IPS DF 19.7 (cell line): ENCODE measurements at places on chromosomes 1 and 21.

DNA sequence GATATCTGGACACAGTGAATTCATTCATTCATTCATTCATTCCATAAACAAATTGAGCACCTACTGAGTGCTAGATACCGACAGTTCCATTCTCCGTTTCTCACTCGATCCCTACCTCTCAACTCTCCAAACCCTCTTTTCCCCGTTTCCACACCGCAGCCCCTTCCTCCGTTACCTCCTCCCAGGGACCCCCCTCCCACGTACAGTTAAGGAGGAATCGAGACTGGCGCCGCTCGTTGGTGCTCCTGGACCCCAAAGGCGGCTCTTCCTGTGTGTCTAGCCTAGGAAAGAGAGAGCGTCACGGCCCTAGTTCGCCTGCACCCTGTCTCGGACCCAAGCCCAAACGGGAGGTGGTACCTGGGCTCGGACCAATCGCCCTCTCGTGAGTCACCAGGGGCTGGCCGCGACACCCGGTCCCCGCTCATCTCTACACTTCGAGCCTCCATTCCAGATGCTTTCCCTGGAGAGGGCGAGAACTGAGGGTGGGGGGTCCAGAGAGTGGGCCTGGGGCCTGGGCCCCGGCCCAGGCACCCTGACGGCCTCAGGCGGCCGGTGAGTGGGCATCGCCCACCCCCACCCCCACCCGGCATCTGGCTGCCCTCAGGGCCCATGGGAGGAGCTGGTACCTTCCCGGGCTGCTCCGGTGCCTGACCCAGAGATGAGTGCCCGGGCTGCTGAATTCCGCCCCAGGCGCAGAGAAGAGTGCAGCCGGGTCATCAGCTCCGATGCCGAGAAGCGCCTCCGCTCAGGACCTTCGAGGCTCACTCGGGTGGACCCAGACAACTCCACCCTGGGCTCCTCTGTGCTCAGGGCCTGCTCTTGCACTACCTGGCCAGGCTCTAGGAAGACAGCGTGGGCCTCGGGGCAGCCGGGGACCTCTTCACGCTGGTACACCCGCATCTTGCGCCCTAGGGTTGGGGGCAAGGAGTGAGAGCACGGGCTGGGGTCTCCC, 4.9 kb downstream of the ARHGEF19 start:
- no peak for DNase-seq

- DNase-seq = no peak
Measured at GRCh38 chr1:244836135-244836521, 670 bp downstream of the COX20 start.

GRCh38 chr1:195574511-195574910, 1033.7 kb downstream of the KCNT2 start:
- DNase-seq = no peak

- no peak for DNase-seq
Measured at GRCh38 chr1:117556341-117556740, 49.5 kb upstream of the TENT5C start.

GRCh38 chr1:215992620-215993019, 425.5 kb downstream of the KCTD3 start:
- DNase-seq = no peak

GRCh38 chr1:234600418-234601281, 9.3 kb downstream of the IRF2BP2 start:
- no peak for DNase-seq

DNA sequence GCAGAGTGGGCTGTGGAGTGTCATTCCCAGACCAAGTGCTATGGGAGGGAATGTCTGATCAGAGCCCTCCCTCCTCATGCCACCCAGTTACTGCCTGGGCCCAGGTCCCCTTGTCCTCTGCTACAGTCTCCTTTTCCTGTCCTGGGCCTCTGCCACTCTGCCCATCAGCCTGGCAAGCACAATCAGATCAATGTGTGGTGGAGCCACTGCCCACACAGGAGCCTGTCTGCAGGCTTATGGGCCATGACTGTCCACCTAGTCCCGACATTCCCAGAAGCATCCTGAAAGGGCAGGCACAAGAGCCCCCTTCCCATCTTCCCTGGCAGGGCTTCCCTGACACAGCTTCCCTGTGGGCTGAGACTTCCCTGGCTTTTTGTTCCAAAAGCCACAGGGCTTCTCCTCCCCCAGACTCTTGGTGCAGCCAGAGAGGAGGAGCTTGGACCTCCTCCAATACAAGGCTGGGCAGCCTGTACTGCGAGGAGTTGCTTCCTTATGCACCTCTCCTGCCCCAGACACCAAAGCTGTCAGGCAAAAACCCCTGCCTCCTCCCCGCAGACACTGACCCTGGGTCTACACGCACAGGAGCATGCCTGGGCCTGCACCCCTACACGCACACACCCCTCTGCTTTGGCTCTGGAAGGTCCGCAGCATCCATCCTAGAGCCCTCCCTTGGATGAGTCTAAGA, 29.2 kb upstream of the CNTN2 start:
- no peak for DNase-seq

DNA sequence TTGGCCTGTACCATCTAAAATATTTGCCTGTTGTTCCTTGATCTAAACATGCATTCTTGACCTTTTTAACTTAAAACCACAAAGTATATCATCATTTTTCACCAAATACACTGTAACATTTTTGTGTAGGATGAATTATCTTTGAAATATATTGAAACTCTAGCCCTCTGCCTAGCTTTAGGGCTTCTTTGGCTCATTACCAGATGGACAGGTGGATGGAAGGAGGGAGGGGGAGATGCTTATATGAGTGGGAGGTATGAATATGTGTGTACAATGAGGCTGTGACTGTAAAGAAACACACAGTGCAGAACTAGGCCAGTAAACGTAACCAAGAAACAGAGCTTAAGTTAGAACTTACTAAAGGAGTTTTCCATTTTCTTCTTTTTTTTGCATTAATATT, 118.5 kb downstream of the ESRRG start:
- DNase-seq = no peak

DNA sequence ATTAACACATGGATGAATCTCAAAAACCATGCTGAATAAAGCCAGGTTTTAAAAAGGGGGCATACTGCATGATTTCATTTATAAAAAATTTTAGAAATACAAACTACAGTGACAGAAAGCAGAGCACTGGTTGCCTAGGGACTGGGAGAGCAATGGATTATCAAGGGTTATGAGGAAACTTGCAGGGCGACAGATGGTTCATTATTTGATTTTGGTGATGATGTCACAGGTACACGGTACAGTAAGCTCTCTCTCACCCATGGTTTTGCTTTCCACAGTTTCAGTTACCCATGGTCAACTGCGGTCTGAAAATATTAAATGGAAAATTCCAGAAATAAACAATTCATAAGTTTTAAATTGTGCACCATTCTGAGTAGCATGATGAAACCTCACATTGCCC, 14.1 kb downstream of the VAMP4 start:
- no peak for DNase-seq

DNA sequence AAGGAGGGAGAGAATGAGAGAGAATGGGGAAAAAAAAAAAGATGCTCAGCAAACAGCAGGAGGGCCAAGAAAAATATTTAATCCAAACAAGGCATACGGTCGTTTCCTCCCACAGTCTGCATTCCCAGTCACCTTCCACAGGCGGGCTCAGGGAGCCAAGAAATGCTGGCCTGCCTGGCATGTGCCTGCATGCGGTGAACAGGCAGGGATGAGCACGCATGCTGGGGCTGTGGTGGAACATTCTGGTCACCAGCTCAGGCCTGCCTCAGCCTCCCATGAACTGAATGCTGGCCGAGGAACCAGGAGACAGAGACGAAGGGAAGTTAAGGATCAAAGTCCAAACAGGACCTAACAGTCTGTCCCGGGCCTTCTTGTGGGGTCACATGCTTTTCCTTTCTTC, 335.3 kb downstream of the ASTN1 start:
- no peak for DNase-seq

DNA sequence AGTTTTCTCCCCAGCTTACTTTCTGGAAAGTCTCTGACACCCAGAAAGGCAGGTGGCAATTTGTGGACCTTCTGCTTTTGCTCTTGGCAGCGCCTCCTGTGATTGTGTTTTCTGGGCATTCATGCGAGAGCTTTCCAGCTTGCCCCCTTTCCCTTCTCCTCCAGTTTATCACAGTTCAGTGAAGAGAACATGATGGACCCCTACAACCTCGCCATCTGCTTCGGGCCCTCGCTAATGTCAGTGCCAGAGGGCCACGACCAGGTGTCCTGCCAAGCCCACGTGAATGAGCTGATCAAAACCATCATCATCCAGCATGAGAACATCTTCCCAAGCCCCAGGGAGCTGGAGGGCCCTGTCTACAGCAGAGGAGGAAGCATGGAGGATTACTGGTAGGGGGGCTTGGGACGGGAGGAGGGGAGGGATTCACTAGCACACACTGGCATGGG, 24.3 kb upstream of the IKBKE start:
- no peak for DNase-seq

GRCh38 chr1:17837233-17838030, 82.3 kb downstream of the ACTL8 start:
- DNase-seq = no peak

- no peak for DNase-seq
Measured at GRCh38 chr1:203627398-203627797, 766 bp downstream of the ATP2B4 start.

DNA sequence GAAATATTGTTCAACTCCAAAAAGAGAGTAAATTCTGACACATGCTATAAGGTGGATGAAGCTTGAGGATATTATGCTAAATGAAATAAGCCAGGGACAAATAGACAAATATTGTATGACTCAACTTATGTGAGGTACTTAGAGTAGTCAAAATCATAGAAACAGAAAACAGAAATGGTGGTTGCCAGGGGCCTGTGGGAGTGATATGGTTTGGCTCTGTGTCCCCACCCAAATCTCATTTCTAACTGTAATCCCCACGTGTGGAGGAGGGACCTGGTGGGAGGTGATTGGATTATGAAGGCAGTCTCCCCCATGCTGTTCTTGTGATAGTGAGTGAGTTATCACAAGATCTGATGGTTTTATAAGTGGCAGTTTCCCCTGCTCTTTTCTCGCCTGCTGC, 24.7 kb upstream of the DISP1 start:
- no peak for DNase-seq

GRCh38 chr1:1003618-1004419, 3.9 kb upstream of the HES4 start:
- DNase-seq = no peak

DNA sequence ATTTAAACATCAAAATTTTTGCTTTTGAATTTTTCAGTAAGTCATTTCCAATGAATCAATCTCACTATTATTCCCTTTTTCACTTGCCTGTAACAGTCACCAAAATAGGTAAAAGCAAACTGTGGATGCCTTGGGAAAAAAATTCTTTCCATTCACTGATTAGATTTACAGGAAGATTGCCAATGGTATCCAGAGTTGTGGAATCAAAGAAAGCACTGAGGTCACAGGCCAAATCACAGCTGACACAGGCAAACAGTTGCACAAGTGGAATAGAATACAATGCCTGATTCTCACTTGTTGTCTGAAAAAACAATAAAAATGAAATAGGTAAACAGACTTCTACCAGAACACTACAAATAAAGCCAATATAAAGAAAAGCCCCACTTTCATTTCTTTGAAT, 48.4 kb downstream of the LTN1 start:
- no peak for DNase-seq

DNA sequence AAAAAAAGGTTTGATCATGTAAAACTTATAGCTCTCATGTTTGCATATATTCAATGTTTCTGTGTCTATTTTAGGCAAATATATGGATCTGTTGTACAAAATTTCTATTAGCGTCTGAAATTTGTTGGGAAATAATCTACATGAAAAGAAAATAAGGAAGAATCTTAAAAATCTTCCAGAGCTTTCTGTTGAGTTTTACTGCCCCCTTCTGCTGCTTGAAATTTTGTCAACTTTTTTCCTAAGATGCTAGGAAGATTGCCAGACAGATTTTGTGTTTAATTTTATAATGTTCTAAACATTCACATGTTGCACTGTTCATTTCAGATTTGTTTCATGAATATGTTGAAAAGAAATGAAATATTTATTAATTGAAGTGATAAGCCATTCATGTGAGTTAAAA, 2.5 kb upstream of the PTGS2 start:
- DNase-seq = no peak

DNA sequence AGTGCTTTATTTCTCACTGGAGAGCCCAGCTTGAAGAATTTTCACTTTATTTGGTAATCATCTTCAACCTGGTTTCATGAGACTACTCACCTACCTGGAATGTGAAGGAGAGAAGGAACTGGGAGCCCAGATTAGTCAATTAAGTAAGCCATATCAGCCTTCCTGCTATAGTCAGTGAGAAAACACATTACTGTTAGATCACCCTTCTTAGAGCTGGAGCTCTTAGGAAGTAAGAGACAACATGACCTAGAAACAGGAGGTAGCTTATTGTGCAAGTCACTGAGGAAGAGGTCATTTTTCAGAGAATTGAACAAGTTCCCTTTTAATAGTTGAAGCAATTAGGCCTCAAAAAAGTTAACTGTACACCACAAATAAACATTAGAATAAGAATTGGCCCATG, 49.2 kb upstream of the TEKT2 start:
- no peak for DNase-seq

DNA sequence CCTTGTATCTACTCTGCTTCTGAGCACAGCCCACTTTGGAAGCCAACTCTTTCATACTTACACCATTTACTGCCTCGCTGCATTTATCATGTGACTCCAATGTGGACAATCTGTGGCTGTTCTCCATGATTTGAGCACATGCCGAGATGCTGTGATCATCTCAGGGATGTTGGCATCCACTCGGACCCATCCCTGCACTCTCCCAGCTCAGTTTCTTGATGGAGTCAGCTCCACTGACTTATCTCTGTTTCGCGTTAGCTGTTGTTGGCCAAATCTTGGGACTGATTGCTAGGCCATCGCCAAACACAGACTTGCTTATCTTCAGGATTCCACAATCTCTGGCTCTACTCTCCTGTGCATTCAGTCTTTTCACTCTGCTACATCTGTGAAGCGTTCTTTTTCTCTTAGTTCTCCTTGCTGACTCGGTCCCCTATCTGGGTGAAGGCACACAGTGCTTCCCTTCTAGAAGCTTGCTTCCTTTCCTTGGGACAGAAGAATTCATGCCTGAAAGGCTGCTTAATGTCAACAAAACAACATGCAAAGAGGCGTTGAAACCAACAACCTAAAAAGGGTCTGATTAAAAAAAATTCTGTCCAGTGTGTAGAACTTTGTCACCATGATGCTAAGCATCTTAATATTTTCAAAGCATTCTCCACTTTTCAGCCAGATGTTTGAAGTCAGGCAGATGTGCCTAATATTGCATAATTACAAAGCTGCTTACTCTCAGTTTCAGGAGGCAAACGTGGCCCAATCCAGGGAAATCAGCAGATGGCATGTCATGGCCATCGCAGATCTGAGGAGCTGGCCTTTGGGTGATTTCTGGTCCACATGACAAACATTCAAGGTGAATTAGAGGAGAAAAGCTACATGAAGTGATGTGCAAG, 120.7 kb downstream of the NGF start:
- no peak for DNase-seq

GRCh38 chr1:46718340-46718726, 581 bp downstream of the EFCAB14 start:
- DNase-seq = no peak
